GM12878 (cell line): ENCODE measurements at places on chromosomes 4 and X. TPM values are rescaled to one million over a fixed set of nuclear protein-coding genes. Genes with fewer than 3 reads are reported as not detected.

The MAGEB17 gene
- not detected in 2 replicates for polyA plus RNA-seq

The PIR gene
- polyA plus RNA-seq: 7.4 and 9.5 TPM in 2 replicates

The ADH1B gene
- polyA plus RNA-seq: not detected in 2 replicates

GRCh38 chrX:32825009-32825408 is 386.3 kb downstream of the DMD start:
- no peak for DNase-seq

DNA sequence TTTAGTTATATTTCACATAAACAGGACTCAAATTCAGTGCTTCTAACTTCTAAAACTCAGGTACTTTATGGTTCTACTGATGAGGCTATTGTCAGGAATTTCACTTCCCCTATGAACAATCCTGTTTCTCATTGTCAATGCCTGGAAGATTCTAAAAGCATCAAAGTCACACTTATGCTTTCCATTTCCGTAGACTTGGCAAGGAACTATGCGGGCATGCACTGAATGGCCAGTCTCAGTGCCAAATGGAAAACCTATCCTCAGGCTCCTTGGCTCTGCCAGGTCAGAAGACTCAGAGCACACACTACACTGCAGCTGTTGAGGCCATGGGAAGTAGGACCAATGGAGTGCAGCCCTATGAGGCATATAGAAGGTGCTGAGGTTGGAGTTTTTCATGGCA is 97.0 kb upstream of the PTPN13 start:
- peak; percentile 16 for DNase-seq

DNA sequence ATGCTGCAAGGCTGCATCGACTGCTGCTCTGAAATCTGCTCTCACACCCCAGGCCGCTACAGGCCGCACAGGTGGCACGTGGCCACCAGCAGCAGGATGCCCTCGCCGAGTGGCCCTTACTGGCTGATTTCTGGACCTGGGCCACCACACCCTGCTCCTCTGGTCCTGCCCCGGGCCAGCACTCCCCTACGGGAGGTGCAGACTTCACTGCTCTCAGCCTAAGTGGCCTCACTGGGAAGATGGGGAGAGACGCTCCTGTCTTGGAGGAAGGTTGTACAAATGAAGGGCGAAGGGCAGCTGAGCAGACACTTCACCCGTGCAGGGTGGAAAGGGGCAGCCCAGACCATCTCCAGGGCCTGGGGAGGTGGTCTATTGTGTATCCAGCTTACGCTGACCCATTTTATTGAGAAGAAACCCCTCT is 72.5 kb downstream of the ACOX3 start:
- DNase-seq: no peak

- no peak for DNase-seq
Measured at GRCh38 chr4:40363382-40363920, 28.3 kb downstream of the CHRNA9 start.
